ENCODE measurements at places on chromosomes 6 and 20. TPM values are rescaled to one million over a fixed set of nuclear protein-coding genes. Genes with fewer than 3 reads are reported as not detected.
A peak's percentile ranks its signal among the peaks of the same experiment; 100 is the strongest.

The PDE10A gene
- total RNA-seq: 13.9 TPM

The NHLRC1 gene
- 1.6 TPM for total RNA-seq

DNA sequence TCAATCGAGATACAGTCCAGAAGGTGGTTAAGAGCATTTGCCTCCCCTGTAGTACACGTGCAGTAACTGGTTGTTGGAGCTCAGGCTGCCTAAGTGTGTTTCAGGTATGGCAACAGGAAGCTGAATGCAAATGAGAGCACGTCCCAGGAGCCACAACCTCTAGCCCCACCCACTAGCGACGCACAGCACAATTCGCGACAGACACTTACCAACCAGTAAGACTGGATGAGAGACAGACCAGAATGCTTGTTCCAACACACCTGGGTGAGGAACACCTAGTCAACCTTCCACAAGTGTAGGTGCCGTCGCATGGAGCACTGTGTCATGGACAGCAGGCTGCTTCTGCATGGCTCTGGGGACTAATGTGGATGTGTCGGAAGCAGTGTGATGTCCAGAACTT, 7.2 kb upstream of the SERPINB1 start:
- H3K4me3 ChIP-seq: no peak overlapping the region
- no peaks in the 10 kb centered on the region for H3K36me3 ChIP-seq
- H3K4me1 ChIP-seq: peaks cover 34% of the 10 kb centered on the region
- no peaks in the 10 kb centered on the region for H3K27me3 ChIP-seq
- no peak overlapping the region for H3K27ac ChIP-seq
- no peak for DNase-seq

- no peaks in the 10 kb centered on the region for H3K27me3 ChIP-seq
- H3K27ac ChIP-seq: peak overlapping the region; percentile 62
- H3K36me3 ChIP-seq: peaks cover 88% of the 10 kb centered on the region
- DNase-seq: peak; percentile 72
- H3K4me1 ChIP-seq: peaks cover 30% of the 10 kb centered on the region
- H3K4me3 ChIP-seq: no peak overlapping the region
Measured at GRCh38 chr6:36907781-36908180, 22.0 kb downstream of the C6orf89 start.

GRCh38 chr6:128848212-128848935, 34.6 kb upstream of the LAMA2 start:
- no peak for DNase-seq
- H3K27me3 ChIP-seq: no peaks in the 10 kb centered on the region
- H3K36me3 ChIP-seq: no peaks in the 10 kb centered on the region
- peak overlapping the region; percentile 55 for H3K27ac ChIP-seq
- H3K4me1 ChIP-seq: no peaks in the 10 kb centered on the region
